ENCODE measurements at places on chromosomes 7 and 10.
A peak's percentile ranks its signal among the peaks of the same experiment; 100 is the strongest.

DNA sequence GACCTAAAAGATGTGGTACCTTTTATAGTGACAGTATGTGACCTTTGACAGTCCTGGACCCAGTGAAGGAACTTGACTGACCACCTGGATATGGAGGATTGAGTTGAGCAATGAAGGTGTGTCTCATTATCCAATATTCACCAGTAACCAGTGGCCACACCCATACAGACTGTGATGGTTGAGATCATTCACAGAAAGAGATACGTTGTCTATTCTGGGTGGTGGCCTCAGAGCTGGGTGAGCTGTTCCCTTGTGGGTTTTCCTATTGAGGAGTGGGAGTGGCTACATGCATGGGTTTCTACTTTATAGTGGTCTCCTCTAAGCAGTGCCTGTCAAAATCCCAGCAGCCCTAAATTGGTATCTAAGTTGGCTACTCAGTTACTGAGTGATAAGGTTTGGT lies 507.4 kb downstream of the SORCS3 start:
- DNase-seq = no peak

- peak; percentile 99 for DNase-seq
These were observed 40.9 kb downstream of the NSUN6 start for GRCh38 chr10:18610517-18610916.

GRCh38 chr7:30458311-30458710 lies 20.3 kb downstream of the NOD1 start:
- DNase-seq = no peak

DNA sequence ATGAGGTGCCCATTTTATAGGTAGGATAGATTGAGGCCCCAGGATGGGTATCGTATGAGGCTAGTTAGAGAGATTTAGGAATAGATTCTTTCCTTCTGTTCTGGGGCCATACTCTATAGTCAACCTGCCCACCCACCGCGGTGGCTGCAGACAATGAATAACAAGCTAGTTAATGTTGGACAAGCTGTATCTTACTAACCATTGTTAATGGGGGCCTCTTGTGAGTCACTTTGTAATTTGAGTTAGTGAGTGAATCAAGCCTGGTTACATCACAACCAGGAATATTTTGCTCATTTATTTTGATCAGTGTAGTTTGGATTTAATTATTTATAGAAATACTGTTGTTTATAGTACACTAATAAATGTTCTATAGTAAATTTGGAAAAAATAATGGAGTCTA lies 7.3 kb downstream of the SORCS3 start:
- DNase-seq = no peak

DNA sequence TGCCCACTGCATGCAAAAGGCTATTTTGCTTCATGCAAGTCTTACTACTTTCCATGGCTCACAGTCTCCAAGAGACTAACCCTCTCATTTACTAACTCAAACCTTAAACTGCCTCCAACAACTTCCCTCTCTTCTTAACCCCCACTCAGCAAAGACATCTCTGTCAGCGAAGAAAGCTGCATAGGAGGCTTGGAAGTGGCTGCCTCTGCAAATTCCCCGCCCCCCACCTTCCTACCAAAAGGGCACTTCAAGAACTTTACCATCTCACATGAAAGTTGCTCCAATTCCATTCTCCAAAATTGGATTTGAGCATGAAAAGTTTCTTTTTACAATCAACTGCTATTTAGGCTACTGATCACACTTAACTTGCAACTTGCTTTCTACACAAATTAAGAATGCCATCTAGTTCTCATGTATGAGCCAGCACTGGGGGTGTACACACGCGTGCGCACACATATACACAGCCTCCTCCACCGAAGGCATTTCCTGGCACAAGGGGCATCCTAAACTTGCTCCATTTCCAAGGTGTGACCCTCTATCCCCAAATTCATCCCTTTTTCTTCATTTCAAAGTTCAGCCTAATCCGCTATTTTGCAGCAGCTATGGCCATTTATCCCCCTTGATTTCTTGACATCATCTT lies 1.8 kb downstream of the CCDC6 start:
- DNase-seq = no peak

DNA sequence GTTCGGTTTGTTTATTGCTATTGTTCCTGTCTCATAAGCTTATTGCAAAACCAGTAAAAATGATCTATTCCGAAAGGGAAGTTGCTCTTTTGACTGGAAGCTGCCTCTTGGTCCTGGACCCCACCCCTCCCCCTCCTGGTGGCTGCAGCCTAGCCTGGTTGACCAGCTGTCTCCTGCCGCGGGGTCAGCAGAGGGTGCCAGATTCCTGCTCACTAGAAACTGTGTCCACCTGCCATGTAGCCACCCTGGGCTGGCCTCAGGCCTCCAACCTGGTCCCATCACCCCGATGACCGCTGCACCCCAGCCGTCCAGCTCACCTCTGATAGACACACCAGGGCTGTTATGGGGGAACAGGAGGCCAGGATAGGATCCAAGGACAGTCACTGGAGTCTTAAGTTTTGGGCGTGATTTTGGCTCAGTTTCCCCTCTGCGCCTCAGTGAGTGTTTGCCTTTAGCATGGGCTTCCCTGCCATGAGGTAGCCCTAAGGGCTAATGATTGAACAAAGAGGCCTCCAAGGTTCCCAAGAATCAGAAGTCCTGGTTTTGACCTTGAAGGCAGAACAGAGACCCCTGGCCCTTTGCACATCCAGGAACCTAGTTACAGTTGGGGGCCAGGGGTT lies 32.9 kb upstream of the SLF2 start:
- peak; percentile 18 for DNase-seq

All from DMS53 (cell line).